ENCODE measurements at places on chromosomes 4 and X.

DNA sequence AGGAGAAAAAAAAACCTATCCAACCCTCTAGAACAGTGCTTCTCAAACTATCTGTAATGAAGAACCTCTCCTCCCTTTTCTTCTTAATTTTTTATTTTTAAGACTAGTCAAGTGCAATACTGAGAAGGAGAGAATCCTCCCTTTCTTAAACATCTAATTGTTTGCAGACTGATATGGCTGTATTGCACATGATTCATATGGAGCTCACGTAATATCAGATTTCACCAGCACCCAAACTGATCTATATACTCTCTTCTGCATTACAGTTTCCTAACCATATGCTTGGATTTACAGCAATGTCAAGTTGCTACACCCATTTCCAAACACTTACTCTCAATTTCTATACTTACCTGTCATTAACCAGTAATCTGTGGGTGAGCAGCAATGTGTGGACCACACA is 9.5 kb downstream of the PRMT9 start:
- no peak for DNase-seq

- no peak for DNase-seq
Observed at GRCh38 chr4:154911608-154912098, 130.6 kb downstream of the RBM46 start.

GRCh38 chrX:139965421-139965820 is at the start of gene CXorf66:
Gene CXorf66, minus strand, starts transcription at chrX:139965521. Its CDS starts 25 bp downstream, at chrX:139965496.
- DNase-seq: no peak

DNA sequence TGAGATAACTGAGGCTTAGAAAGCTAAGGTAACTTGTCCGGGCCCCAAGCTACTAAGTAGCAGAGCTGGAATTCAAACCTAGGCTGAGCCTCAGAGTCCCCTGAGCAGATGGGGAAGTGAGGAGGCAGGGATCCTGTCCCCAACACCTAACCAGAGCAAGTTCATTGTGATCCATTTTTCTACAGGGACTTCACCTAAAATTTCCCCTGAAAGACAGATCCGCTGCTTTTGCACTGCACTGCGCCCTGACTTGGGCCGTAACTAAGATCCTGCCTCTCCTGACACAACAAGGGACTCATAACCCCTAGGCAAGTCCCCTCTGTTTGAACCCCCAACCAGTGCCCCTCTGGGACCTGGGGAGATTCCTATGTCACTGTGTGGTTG is 25.6 kb upstream of the MTM1 start:
- DNase-seq: no peak

DNA sequence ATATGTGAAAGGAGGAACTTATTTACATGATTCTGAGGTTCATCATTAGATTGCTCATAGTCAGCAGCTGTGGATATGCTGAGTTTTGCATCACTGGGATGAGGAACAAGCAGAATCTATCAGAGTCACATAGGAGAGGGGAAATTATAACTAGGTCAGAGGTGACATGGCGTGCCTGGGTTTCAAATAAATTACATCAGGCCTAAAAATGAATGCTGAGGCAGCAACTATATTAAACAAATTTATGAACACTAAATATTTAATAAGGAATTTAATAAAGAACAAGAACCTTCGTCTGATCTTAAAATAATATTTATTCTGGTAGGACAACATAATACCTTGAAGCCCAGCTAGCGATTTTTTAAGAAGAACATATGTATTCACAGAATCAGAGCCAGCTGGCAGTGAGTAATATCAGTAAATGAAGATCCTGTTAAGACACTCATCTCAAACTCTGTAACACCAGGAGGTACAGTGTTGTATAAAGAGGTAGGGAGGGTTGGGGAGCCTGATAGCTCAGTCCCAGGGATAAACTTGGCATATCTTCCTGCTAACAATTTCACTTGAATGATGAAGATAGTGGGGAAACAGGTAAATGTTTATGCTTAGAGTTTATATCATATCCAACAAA is 60.9 kb upstream of the HS3ST1 start:
- DNase-seq: no peak

DNA sequence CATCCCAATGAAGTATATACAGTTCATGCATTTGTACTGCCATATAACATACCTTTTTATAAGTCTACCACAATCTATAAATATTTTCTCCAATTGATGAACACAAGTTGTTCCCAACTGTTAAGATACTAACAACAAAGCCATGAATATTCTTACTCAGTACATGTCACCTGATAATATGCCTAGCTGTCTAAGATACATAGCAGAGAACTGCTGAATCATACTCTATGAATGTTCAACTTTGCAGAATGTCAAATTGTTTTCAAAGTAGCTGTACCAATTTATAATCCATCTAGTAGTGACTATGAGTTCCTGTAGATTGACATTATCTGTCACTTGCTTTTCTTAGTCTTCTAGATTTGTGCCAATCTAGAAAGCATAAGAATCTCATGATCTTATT is 84.9 kb downstream of the RAB28 start:
- no peak for DNase-seq

- DNase-seq: no peak
Observed at GRCh38 chr4:114472269-114473032, 126.2 kb upstream of the UGT8 start.

DNA sequence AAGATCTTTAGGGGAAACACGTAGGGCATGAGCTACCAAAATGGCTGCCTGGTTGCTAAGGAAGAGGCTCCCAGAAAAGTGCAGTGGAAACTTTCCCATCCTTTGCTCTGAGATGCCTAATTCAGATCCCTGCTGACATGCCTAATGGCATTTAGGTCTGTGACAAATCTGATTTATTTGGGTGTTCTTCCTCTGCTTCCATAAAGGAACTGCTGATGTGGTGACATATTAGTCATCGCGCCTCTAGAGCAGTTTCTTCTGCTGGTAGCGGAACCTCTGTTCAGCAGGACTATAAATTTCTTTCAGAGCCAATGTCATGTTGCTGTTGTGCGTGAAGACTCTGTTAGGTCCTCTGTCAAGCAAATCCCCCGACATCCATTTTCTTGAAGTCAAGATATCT is 310.0 kb downstream of the PDHA2 start:
- peak; percentile 6 for DNase-seq
